H1 (cell line): ENCODE measurements at places on chromosomes 7 and 10. TPM values are rescaled to one million over a fixed set of nuclear protein-coding genes. Genes with fewer than 3 reads are reported as not detected.

GRCh38 chr10:86899670-86900276, 57.6 kb downstream of the MMRN2 start:
- DNase-seq: no peak

GRCh38 chr10:59106441-59106840, 70.0 kb upstream of the PHYHIPL start:
- no peak for DNase-seq

DNA sequence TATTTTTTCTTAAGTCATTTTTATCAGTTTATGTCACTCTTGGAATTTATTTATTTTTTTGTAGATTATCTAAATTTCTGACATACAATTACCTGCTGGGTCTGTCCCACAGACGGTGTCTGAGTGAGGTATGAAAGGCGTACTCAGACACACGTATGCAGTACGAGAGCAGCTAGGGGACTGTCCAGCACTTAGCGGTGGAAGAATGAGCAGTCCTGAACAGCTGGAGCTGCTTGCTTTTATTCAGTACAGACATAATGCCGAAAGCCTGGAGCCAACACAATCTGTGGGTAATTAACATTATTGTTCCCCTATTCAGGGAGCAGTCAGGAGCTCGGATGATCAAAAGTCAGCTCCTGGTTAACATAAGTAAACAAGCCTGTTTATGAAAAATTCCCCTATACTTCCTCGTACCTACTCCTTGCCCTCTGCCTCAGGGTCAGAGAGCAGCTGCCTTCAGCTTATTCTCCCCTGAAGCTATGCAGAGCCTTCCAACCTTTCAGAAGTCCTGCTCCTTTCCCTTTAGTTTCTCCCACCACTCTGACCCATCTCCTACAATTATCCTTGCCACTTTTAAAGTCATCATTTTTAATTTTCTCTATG, 488.0 kb upstream of the POM121L12 start:
- DNase-seq: no peak

DNA sequence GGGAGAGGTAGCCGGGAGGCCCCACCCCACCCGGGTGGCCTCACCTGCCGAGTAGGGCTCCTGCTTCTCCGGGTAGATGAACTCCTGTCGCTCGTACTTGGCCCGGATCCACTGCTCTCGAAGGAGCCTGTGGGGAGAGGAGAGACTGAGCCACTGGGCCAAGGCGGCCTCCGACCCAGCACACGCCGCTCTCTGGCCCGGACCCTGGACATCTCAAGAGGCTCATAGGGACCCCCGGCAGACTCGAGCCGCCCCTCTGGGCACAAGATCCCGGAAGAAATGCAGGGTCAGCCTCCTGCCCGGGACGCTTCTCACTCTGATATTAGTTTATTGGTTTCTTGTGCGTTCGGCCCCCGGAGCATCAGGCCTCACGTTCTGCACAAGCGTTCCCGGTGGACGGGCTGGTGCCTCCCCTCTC, 34.5 kb downstream of the ADAP1 start:
- DNase-seq: no peak

The SDK1 gene
- total RNA-seq: 7.2 and 7.3 TPM in 2 replicates

DNA sequence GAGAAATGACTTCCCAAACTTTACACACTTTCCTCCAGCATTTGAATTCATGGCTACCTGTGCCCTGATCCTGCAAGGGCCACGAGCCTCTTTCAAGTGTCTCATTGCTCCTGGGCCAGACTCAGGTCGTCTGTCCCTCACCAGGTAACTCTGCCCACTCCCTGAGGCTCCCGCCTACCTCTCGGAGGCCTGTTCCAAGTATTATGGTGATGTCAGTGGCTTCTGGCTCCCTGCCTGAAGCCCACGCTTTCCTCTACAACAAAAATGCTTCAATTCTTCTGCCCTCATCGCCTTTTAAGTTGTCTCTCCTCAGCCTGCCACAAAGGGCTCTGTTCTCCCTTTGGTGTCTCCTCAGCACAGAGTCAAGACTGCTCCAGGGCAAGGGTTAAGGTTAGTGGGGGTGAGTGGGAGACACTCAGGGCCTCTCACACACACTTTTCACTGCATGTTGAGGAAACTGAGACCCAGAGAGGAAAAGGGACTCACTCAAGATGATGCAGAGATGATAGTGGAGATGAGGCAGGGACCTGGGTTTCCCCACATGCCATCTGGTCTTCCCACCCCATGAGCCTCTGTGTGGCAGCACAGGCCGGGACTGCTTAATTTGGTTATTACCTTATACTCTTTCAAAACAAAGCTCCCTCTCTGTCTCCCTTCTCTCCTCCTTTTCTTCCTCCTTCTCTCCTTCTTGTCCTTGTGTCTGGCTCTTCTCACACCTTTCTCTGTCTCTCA, 28.3 kb upstream of the EGR2 start:
- DNase-seq: no peak

- no peak for DNase-seq
Measured at GRCh38 chr7:150322114-150322832, 882 bp upstream of the LRRC61 start.

The CHAT gene
- not detected in 2 replicates for total RNA-seq

GRCh38 chr10:109981650-109982049, 26.1 kb upstream of the ADD3 start:
- DNase-seq: no peak

- DNase-seq: no peak
Measured at GRCh38 chr7:137172105-137172590, 171.4 kb downstream of the PTN start.

- DNase-seq: no peak
Measured at GRCh38 chr10:1396297-1396635, 340.1 kb downstream of the WDR37 start.

The STAM gene
- 27.8 and 29.7 TPM in 2 replicates for total RNA-seq

The CYP26C1 gene
- total RNA-seq: 0.21 and 0.28 TPM in 2 replicates

DNA sequence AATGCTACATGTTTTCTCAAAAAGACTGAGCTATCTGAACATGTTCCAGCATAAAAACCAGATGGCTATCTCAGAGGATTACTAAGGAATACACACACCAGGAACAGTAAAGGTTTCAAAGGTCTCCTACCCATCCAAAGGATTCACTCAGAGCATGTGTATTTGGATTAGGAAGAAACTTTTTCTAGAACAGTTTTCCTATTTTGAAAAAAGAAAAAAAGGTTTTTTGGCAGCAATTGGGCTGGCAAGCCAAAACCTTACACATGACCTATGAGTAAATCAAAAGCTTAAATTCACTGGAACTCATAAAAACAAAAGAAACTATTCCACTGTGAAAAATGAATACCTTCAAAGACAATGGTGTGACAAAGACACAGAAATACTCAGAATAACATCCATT, 9.6 kb downstream of the TPK1 start:
- DNase-seq: no peak
